ENCODE measurements at places on chromosomes 4 and X.

- DNase-seq = no peak
Measured at GRCh38 chrX:46953137-46953527, 40.9 kb downstream of the JADE3 start.

DNA sequence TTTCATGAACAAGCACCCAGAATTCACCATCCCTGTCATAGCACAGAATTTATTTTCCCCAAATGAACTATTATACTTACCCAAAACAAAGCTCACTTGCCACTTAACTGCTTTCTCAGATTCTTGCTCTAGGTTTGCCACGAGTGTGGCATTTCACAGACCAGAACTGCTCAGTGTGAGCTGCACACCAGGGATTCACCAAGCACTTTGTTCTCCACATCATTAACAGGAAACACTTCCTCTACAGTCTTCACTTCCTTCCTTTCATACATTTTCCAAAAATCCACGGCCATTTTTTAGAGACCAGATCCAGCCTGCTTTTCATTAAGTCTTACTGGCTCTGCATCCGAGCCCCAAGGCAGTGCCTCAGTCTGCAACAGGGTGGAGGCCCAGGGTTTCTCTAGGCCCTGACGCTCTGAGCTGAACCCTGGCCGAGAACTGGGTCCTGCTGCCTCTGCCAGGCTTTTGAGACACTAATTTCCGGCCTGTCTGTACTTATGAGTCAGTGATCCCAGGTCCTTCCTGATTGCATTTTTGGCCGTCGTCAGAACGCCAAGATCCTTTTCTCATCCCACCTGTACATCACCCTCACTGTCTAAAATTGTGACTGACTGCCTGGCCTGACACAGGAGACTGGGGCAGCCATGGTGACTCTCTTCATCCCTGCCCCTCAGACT is 67.6 kb upstream of the MTNR1A start:
- DNase-seq = no peak

- no peak for DNase-seq
Measured at GRCh38 chr4:48913346-48913745, 6.8 kb upstream of the OCIAD2 start.

GRCh38 chrX:16222151-16222550 is 54.9 kb downstream of the MAGEB17 start:
- DNase-seq = no peak

DNA sequence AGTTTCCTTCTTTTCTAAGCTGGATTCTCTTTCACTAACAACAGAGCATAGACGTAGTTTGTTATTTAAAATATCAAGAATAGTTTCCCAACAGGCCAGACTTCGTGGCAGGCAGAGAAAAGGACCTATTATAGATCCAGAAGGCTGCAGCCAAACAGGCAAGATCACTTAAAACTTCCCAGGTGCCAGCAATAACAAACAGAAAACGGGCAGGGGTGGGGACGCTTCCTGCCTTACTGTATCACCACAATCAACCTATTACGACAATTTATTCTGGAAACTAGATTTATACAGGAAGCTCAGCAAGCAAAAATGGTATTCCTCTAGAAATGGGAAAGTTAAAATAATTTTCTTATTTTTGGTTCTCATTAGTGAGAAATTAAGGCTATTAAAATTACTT is 22.1 kb downstream of the RWDD4 start:
- no peak for DNase-seq

DNA sequence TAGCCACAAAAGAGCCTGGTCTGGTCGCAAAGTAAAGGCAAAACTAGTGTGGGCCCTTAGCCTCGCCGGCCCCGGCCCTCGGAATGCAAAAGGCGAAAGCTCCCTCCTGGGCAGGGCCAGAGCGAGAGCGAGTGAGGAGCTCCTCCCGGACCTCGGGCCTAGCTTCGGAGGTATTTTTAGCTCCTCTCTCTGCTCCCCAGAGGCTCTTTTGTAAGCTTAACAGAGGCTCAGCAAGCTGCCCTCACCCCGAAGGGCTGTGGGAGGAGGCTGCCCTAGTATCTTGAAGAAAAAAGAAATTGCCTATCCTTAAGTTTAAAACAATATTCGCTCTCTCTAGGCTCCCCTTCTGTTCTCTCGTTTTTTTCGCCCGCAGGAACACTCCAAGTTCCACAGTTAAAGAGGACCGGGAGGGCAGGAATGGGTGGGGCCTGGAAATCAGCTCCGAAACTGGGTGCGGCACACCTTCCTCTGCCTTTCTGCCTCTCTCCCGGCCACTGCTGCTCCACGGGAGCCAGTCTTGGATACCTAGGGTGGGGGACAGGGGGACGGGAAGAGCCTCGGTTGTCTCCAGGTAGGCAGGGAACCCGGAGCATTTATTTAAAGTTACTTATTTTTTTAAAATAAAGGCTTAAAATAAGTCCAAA is 12.1 kb downstream of the HAND2 start:
- no peak for DNase-seq

Data from cortex of kidney (tissue), 1 donor.